Stimulated activated CD4-positive, alpha-beta T cell treated with anti-CD3 and anti-CD28 coated beads, Interleukin-1b, Interleukin-23, amount 100 ng/mL, for 1 hour (primary cell): ENCODE measurements at places on chromosomes 11 and 22.

DNA sequence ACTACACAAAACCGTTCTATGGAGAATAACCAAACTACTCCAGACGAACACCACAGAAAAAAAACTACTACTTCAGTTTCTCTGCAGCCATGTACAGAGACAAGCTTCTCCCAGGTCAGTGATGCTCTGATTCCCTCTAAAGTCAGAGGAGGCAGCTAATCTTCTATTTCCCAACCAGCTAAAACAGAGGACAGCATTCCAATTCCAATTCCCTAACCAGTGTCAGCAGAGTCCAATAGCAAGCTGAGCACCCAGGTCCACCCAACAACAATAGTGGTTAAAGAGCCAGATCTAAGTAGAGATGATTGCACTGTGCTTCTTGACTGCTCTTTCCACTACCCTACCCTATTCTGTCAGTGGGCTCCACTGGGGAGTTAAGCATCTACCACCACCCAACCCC, 6.7 kb downstream of the XKR3 start:
- DNase-seq, result no peak

- no peak for DNase-seq
Observed at GRCh38 chr11:47904048-47904447, 55.9 kb upstream of the NUP160 start.

GRCh38 chr11:77704029-77704428, 66.4 kb upstream of the CLNS1A start:
- no peak for DNase-seq

DNA sequence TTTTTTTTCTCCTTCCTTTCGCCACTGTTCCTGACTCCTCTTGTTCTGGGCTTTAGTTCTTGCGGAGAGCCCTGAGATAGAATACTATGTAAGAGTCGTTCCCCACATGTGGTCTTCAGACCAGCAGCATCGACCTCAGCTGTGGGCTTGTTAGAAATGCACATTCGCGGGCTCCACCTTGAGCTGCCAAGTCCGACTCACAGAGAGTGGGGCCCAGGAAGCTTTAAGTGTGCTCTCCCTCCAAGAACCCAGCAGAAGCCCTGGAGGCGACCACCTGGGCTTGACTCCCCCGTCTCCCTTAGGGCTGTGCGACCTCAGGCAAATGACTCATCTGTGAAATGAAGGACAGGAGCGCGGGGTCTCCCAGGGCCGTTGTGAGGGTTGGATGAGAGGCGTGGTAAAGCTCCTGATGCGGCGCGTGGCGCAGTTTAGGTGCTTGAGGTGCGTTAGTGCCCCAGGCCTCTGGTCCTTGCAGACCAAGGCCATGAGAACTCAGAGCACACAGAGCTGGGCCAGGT, 18.8 kb downstream of the SAMM50 start:
- no peak for DNase-seq

GRCh38 chr11:27028561-27028965, 12.1 kb upstream of the BBOX1 start:
- no peak for DNase-seq

DNA sequence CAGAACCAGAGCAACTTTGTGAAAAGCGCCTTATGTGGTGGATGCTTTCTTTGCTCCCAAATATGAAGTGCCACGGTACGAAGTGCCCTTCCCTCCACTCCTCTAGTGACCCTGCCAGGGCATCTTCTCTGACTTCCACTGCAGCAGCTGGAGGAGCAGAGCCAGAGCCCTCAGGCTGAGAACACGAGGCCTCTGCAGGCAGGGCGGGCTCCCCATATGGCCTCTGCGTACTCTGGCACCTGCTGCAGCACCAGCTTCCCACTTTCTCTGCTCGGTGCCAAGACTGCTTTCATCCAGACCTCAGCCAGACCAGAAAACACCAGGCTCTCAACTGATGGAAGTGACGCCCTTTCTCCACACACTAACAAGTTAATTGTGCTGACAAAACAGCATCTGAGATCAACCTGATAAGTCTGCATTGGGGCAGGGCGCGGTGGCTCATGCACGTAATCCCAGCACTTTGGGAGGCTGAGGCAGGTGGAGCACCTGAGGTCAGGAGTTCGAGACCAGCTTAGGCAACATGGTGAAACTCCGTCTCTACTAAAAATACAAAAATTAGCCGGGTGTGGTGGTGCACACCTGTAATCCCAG, 12.8 kb downstream of the UFD1 start:
- DNase-seq, result no peak

GRCh38 chr22:42834177-42834949, 22.7 kb downstream of the ARFGAP3 start:
- no peak for DNase-seq

- no peak for DNase-seq
Observed at GRCh38 chr11:119178166-119178680, 7.1 kb upstream of the NHERF4 start.

DNA sequence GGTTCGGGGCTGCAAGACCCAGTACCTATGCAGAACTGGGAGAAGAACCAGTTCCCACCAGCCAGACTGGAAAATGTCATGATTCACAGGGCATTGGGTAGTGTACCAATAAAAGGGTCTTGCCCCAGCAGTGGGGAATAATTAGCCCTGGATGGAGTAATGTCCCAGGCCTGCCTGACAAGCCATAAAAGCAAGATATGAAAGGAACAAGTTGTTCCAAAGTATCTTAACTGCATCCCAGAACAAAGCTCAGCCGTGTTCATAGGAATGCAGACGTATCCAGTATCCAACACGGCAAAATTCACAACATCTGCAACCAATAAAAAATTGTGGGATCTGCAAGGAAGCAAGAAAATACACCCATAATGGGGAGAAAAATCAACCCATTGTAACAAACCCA, 47.9 kb downstream of the ASCL2 start:
- no peak for DNase-seq

DNA sequence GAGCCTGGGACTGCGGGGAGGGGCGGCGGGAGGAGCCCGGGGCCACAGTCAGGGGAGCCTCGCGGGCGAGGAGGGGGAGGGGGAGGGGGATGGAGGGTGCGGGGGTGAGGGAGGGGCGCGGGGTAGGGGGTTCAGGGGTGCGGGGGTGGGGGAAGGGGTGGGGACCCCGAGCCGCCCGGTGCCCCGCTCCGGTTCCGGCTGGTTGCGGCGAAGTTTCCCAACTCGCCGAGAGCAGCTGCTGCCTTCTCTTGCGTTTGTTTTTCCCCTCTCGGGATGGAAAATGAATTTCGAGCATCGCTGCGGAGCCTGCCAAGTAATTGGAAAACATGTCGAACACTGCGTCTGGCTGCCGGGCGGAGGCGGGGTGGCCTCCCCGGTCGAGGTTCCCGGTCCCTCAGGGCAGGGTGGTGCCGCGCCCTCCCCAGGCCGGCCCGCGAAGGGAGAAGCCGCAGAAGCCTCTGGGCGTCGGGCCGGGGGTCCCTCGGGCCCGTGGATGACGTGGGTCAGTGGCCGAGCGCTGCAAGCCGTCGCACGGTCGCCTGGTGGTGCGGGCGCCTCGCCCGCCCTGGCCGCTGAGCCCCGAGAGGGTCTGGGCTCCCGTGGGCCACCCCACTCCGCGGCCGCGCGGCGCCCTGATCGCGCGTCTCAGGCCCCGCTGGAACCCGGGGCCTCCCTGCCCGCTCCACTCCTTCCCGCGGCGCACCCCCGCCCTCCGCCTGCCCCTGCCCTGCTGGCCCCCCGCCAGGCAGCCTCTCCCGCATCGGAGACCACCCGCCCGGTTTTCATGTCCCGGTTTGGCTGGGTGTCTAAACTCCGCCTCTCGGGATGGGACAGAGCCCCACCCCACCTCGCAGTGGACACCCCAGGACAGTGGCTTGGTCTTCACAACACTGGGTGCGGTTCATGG, 12.1 kb downstream of the SPATA19 start:
- no peak for DNase-seq

GRCh38 chr11:69654660-69655478, 13.9 kb downstream of the CCND1 start:
- no peak for DNase-seq

GRCh38 chr11:63567044-63567840, 4.1 kb upstream of the PLAAT2 start:
- peak; percentile 20 for DNase-seq

DNA sequence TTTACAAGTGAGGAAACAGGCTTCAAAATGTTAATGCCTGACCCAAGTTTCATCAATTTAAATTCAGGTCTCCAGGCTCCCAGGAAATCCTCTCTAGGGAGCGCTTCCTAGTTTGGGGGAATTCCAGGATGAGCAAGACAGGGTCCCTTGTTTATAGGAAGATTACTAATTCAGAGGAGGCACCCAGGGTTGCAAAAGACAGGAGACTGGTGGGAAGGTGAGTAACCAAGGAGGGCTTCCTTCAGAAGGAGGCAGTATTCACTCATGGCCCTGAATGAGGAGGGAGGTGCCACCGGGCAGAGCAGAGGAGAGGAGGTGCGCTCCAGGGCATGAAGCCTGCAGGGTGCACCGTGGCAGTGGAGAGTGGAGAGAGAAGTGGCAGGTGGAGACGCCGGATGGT, 1.6 kb downstream of the TMEM132A start:
- no peak for DNase-seq

- DNase-seq, result no peak
Observed at GRCh38 chr11:4615856-4616444, 7.9 kb upstream of the TRIM68 start.

DNA sequence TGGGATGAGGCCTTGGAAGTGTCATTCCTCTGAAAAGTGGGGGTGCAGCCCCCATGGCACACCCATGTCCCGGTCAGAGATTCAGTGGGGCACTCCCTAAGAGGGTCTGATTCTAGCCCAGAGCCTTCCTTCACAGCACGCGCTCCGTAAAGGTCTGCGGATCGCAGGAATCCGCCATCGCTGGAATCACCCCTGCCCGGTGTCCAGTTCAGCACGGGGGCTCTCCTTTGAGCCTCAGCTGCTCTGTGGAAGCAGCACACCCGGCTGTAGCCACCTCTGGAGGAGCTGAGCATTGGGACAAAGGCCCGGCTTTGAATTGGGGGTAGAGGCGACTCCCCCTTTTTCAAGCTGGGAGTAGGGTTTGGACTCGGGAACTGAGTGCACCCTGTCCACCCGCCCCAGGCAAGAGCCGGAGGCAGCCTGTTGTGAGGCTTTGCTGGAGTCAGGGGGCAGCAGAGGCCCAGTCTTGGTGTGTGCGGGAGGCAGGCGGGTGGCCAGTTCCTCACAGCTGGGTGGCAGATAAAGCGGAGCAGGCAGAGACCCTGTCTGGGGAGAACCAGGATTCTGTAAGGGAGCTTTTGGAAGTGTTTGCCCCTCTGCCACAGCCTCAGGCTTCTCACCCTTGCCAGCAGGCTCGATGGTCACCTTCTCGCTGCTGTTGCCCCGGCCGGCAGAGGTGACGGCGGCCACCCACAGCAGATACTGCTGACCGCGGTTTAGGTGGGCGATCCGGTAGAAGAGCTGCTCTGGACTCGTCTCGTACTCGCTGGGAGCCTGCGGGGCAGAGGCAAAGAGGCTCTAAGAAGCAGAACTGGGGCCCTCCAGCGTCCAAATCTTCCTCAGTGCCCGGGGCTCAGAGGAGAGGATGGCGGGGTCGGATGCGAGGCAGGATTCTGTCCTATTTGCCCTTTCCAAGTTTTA, 115.9 kb downstream of the CEP164 start:
- DNase-seq, result no peak

DNA sequence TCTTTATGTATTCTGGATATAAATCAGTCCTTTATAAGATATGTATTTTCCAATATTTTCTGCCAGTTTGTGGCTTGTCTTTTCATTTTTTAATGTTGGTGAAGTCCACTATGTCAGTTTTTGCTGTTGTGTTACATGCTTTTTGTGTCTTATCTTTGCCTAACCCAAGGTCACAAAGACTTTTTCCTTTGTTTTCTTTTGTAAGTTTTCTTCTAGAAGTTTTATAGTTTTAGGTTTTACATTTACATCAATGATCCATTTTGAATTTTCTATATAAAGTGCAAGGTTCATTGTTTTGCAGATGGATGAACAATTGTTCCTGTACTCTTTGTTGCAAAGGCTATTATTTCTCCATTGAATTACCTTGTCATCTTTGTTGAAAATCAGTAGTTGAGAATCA, 69.3 kb downstream of the UVRAG start:
- DNase-seq, result no peak

DNA sequence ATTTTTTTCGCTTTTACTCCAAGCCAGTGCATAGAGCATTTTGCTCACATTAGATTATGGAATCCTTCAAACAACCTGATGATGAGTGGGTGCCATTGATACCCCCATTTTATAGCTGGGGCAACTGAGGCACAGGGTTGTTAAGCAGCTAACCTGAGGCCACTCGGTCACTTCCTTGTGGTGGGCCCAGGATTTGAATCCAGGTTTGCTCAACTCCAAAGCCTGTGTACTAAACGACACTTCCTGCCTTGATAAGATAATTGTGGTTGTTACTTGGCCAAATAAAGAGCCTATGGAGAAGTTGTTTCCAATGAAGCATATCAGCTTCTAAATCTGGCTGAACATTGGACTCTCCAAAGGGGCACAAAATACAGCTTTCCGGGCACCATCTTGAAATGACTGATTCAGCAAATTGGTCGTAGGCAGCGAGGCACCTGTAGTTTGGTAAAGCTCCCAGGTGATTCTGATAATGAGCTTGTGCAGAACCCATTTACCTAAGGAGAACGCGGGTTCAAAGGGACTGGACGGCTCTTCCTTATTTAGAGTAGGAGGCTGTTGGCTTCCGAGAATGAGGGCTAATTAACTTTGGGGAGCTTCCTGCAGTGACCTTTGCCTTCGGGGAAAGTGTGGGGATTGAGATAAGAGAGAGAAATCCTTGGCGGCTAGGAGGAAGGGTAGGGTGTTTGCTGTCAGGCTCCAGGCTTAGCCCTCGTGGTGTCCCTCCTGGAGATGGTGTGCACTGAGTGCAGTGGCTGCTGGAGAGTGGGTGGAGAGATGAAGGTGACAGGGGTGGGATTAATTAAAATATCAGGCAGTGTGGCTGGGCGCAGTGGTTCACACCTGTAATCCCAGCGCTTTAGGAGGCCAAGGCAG, 17.5 kb upstream of the EHF start:
- no peak for DNase-seq

- DNase-seq, result no peak
Observed at GRCh38 chr11:73342633-73343032, 33.6 kb upstream of the RELT start.

DNA sequence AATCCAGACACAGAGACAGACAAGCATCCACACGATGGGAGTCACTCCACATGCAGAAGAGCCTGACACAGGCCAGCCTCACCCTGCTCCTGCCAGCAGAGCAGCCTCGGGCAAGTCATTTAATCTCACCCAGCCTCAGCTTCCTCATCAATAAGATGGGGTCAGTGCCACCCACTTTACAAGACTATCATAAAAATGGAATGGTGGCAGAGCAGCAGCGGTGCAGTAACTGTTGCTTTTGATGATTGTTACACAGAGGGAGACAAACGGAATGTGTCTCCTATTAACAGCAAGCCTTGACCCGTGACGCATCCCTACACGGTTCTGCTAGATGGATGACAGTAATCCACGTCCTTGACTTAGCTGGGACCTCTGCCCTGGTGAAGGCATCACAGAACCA, 26.0 kb upstream of the ARFGAP3 start:
- DNase-seq, result no peak

- DNase-seq, result no peak
Observed at GRCh38 chr11:114180301-114181055, 115.7 kb upstream of the NNMT start.
